ENCODE measurements at places on chromosomes 4 and X.

DNA sequence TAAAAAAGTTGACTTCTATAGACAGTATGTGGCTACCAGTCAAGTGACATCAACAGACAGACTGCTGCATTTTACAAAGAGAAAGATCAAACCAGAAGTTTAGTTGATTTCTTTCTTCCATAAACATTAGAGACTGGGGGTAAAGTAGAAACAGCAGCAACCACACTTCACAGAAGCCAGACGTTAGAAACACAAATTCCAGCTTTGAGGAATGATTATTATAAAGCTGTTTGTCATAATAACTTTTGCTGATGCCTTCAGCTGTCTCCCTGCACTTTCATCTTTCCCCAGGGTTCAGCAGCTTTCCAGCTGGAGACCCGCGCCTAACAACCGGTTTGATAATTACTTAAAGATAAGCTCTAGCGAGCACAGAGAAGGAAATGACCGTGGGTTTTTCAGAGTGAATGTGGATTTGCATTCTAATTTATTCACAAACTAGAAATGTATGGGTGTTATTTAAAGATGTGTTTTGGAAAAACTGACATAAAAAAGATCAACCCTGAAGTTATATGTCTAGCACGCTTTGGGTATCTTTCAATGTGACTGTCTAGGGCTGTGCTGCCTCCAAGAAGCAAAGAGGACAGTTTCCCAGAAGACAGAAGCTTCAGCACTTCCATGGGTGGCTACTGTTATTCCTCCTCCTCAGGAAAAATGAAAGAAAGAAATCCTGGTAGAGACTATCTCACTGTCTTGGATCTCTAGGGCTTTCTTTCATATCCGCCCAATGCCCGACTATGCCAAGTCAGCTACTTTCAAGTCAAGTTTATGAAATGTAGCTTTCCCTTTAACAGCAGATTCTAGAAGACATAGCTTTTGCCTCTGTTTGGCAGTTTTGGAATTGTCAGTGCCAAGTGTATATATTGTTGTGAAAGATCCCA lies 15.0 kb upstream of the ENAM start:
- DNase-seq = no peak

DNA sequence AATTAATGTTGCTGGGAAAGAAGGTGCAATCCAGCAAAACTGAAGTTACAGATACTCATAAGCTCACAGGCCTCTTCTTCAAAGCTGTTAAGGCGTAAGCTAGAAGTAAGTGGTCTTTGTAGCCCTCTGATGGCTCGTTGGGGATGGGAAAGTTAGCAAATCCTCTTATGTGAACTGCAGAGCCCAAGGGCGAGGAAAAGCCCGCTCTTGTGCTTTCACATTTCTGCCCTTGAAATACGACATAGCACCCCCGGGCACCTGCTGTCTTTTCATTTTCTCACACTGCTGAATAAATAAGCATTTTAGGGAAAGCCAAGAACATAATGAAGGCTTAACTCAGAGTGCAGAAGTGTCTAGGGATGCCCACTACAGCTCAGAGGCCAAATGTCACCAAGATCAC lies 73.1 kb upstream of the SORBS2 start:
- no peak for DNase-seq

- DNase-seq = no peak
Measured at GRCh38 chrX:39476604-39477021, 621.1 kb downstream of the BCOR start.

DNA sequence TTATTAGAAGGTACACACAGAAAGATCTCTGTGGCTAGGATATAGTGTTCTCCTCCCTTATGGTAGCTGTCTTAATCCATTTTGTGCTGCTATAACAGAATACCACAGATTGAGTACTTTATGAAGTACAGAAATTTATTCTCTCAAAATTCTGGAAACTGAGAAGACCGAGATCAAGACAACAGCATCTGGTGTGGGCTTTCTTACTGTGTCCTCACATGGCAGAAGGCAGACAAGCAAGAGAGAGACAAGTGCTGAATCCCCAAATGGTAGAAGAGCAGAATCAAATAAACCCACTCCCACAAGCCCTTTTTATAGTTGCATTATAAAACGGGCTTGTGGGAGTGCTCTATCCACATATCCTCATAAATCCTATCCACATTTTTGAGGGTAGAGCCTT lies 373.1 kb downstream of the GABRG1 start:
- DNase-seq = no peak

GRCh38 chr4:25401066-25401465 lies 24.0 kb downstream of the ANAPC4 start:
- no peak for DNase-seq

- no peak for DNase-seq
Measured at GRCh38 chr4:57309658-57310057, 199.5 kb upstream of the IGFBP7 start.

DNA sequence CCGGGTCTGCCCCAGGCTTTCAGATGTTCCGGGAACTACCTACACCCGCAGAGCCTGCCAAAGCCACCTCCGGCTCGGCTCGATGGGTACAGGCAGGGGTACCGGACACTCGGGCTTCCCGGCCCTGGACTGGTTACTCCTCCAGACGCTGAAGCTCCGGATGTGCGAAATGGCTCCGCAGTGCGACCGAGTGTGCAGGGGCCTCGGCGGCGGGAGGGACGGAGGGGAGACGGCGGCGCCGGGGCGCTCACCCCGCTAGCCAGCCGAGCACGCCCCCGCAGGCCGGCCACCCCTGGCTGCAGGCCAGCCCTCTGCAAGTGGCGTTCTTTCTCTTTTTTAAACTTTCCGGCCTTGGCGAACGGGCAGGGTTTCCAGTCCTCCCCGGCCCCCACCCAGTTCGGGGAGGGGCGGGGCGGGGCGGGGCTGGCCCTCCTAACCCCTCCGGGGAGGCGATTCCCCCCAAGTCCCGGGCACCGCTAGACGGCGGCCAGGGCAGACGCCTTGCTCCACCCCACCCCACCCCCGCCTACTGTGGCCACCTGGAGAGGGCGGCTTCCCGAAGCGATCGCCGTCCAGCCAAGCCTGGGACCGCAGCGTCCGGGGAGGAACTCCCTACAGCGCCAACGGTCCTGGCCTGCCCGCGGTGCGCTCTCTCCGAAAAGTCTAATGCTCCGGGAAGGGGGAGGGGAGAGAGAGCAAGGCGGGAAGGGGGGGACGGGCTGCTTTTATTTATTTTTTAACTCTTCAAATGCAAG lies 7.5 kb downstream of the BCOR start:
- DNase-seq = no peak

- DNase-seq = no peak
Measured at GRCh38 chr4:7068883-7069282, 1.0 kb upstream of the GRPEL1 start.

Measured in stimulated activated CD8-positive, alpha-beta memory T cell treated with anti-CD3 and anti-CD28 coated beads, Interleukin-12 subunit alpha, Interleukin-12 subunit beta, amount 100 ng/mL, for 1 hour (primary cell).